ENCODE measurements at places on chromosomes 5 and 9. TPM values are rescaled to one million over a fixed set of nuclear protein-coding genes. Genes with fewer than 3 reads are reported as not detected.
A peak's percentile ranks its signal among the peaks of the same experiment; 100 is the strongest.

- no peak overlapping the region for H3K27ac ChIP-seq
- H3K36me3 ChIP-seq = no peaks in the 10 kb centered on the region
- H3K27me3 ChIP-seq = peaks cover 4% of the 10 kb centered on the region
- H3K4me3 ChIP-seq = peak overlapping the region; percentile 70
- DNase-seq = peak; percentile 45
- H3K4me1 ChIP-seq = peaks cover 10% of the 10 kb centered on the region
Measured at GRCh38 chr5:102670224-102670836, 84.8 kb upstream of the PAM start.

GRCh38 chr5:105167092-105167491, 1604.5 kb upstream of the NUDT12 start:
- no peak overlapping the region for H3K4me3 ChIP-seq
- no peak for DNase-seq
- no peak overlapping the region for H3K27ac ChIP-seq
- H3K4me1 ChIP-seq = no peaks in the 10 kb centered on the region
- H3K36me3 ChIP-seq = no peaks in the 10 kb centered on the region

PCDHB5 gene
- 72.2 TPM for total RNA-seq

GRCh38 chr9:3323714-3324113, 202.1 kb downstream of the RFX3 start:
- no peak for DNase-seq
- H3K27me3 ChIP-seq = no peaks in the 10 kb centered on the region
- no peaks in the 10 kb centered on the region for H3K36me3 ChIP-seq
- no peaks in the 10 kb centered on the region for H3K4me1 ChIP-seq

CEL gene
- 3.8 TPM for total RNA-seq

DNA sequence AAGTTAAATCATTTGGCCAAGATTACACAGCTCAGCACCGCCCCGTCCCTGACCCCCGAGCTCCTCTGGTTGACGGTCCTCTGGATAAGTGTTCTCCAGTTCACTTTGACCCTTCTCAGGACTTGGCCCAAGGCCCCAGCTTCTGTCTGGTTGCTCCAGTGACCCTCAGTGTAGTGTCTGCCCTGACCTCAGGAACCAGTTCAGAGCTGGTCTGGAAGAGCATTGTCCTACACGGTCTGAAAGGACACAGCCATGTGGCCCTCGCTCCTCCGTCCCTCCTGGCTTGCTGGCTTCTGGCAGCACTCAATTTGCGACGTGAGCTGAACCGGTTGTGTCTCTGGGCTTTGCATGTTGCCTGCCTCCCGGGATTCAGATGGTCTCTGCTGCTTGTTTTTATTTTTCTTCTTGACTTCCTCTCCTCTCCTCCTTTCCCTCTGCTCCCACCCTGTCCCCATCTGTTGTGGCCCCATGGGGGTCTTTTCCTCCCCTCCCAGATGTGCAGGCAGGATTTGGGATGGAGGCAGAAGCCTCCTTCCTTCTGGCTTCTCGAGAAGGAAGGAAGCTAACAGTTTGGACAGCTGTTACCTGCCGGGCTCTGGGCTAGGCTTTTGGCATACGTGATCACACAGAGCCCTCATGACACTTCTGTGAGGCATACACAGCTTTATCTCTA, 72.0 kb downstream of the PPARGC1B start:
- H3K27ac ChIP-seq = peak overlapping the region; percentile 93
- H3K27me3 ChIP-seq = peaks cover 18% of the 10 kb centered on the region
- no peaks in the 10 kb centered on the region for H3K36me3 ChIP-seq

ACOT12 gene
- not detected for total RNA-seq

- peaks cover 14% of the 10 kb centered on the region for H3K4me1 ChIP-seq
- no peak overlapping the region for H3K4me3 ChIP-seq
- peaks cover 4% of the 10 kb centered on the region for H3K27me3 ChIP-seq
- H3K36me3 ChIP-seq = no peaks in the 10 kb centered on the region
- no peak for DNase-seq
Measured at GRCh38 chr5:138668451-138669380, 84.5 kb upstream of the CTNNA1 start.

RHOBTB3 gene
- 39.0 TPM for total RNA-seq

DNA sequence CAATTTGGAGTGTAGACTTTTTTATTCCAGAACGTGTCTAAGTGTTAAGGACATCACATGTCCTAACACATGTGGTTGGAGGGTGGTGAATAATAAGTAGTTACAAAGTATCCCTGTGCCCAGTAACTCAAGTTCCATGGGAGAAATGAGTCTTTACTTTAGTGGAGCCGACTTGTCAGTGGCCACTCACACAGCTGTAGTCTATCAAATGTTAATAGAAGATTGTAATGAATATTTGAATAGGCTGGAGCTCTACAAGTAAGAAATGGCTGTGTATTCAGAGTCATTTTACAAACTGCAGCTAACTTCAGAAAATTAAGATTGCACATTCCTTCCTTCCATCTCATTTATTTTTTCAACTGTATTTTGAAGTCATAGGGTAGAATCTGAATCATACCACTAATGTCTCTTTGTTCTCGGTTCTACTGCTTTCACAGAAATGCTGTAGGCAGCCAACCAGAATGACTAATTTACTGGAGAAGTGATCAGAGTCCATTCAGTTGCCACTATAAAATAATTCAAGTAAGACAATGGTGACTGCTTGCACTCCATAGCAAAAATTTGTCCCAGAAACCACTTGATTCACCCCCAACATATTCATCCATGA, 394.8 kb downstream of the NR2F1-AS1 start:
- DNase-seq = no peak
- no peaks in the 10 kb centered on the region for H3K36me3 ChIP-seq
- no peak overlapping the region for H3K27ac ChIP-seq
- H3K27me3 ChIP-seq = no peaks in the 10 kb centered on the region
- H3K4me3 ChIP-seq = no peak overlapping the region

DNA sequence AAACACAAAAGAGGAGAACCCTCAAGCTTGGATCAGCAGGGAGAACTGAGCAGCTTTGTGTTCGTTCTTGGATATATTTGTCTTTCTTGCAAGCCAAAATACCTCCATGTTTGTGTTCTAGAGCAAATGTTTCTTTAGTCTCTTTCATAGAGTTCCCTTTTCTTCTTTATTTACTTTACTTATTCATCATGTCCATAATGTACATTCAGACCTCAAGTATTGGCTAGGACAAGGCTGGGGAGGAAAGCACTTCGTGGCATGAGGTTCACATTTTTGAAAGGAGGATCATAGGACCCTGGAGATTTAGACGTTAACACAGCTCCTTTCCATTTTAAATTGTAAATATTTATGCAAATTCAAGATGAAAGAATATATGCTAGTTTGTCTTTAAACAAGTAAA, 590.2 kb upstream of the MEF2C start:
- H3K36me3 ChIP-seq = no peaks in the 10 kb centered on the region
- peaks cover 3% of the 10 kb centered on the region for H3K27me3 ChIP-seq
- no peak overlapping the region for H3K4me3 ChIP-seq
- no peak for DNase-seq
- no peak overlapping the region for H3K27ac ChIP-seq
- no peaks in the 10 kb centered on the region for H3K4me1 ChIP-seq

IL5 gene
- total RNA-seq = not detected

CCDC152 gene
- total RNA-seq = 13.4 TPM

PDE6A gene
- not detected for total RNA-seq

GRCh38 chr9:129640871-129641749, 841 bp downstream of the ASB6 start:
- H3K36me3 ChIP-seq = no peaks in the 10 kb centered on the region
- peak overlapping the region; percentile 62 for H3K27ac ChIP-seq
- no peak for DNase-seq
- H3K4me1 ChIP-seq = peaks cover 4% of the 10 kb centered on the region
- H3K4me3 ChIP-seq = peak overlapping the region; percentile 93

DNA sequence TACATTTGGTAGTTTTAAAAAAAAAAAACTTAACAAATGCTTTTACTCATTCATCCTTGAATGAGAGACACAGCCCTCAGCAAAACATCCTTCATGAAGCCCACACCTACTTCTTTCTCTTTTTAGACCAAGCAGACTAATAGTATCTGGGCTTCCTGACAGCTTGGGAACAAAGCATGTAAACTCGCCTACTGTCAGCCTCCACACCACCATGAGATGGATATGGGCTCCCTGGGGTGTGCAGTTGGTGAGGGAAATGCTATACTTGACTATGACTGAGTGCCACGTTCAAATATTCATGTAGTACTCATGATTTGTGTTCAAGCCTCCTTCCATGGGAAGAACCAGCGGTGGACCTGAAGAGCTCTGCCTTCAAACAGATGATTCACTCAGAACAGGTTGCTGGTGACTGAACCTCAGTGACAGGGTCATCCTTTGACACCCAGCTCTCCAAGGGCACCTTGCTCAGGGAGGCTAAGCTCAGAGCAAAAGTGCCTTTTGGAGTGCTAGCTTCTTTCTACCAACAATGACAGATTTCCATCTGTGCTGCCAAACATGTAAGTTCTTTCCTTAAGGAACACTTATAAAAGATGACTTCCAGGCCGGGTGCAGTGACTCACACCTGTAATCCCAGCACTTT, 36.8 kb downstream of the SLC22A5 start:
- peaks cover under 1% of the 10 kb centered on the region for H3K4me1 ChIP-seq
- no peaks in the 10 kb centered on the region for H3K36me3 ChIP-seq
- H3K27ac ChIP-seq = no peak overlapping the region
- DNase-seq = no peak
- H3K27me3 ChIP-seq = peaks cover 1% of the 10 kb centered on the region

DNA sequence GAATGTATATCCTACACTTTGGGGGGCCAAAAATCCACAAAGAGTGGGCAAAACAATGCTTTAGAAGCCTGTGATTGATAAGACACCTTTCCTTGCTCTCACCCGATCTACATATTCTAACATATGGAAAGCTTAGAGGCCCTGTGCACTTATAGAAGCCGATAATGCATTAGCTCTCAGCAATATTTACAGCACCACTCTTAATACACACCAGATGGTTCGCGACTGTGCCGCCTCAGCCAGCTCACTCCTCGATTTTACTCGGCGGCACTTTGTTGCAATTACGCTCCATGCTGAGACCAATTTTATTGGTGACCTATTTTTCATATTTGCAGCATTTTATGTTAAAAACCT, 18.8 kb downstream of the NR2F1 start:
- H3K36me3 ChIP-seq = no peaks in the 10 kb centered on the region
- peaks cover 2% of the 10 kb centered on the region for H3K4me1 ChIP-seq
- H3K27me3 ChIP-seq = peaks cover 31% of the 10 kb centered on the region
- H3K27ac ChIP-seq = peak overlapping the region; percentile 44
- peak overlapping the region; percentile 53 for H3K4me3 ChIP-seq
- peak; percentile 39 for DNase-seq

DNA sequence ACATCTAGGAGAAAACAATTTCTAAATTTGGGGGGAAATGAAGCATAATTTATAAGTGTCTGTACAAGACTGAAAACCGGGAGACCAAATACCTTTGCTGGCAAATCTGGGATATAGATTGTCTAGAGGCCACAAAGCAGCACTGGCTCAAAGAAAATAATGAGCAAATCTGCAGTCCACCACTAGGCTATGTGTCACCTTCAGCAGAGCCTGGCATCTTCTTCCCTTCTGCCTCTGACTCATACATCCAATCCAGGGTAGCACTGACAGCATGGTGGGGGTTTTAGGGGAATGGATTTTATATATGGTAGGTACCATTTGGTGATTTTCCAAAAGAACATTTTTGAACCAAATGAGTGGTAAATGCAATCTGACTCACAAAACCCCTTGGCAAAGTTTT, 12.8 kb downstream of the FAM81B start:
- H3K4me1 ChIP-seq = peaks cover 24% of the 10 kb centered on the region
- no peak overlapping the region for H3K4me3 ChIP-seq
- H3K36me3 ChIP-seq = no peaks in the 10 kb centered on the region
- DNase-seq = no peak

NPR2 gene
- total RNA-seq = 357 TPM

SYK gene
- 10.7 TPM for total RNA-seq

- no peak overlapping the region for H3K4me3 ChIP-seq
- H3K4me1 ChIP-seq = peaks cover 16% of the 10 kb centered on the region
- DNase-seq = no peak
- no peaks in the 10 kb centered on the region for H3K36me3 ChIP-seq
Measured at GRCh38 chr9:37327553-37327952, 94.9 kb upstream of the GRHPR start.

DNA sequence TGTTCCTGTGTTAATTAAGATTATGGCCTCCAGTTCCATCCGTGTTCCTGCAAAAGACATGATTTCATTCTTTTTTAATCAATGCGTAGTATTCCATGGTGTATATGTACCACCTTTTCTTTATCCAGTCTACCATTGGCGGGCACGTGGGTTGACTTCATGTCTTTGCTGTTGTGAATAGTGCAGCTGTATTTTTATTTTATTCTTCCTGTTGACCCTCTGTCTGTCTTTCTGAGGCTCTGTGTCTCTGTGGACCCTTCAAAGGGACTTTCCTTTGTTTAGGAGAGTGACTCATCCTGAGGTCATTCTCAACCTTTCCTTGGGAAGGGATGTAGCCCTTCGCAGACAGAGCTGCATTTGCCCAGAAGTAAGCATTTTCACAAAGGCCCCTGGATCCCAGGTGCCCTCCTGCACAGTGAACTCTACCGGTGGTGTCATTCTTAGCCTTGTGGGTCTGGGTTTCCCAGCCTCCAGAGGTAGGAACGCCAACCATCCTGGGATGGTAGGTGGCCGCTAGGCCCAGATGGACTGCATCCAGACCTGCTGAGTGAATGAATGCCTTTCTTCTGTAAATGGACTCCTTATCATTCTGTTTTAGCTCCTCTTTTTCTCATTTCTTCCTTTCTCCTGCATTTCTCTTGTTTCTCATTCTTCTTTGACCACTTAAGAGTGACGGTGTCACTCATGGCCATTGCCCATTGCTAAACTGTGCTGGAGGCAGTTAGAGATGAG, 22.4 kb downstream of the TRIO start:
- peaks cover 13% of the 10 kb centered on the region for H3K36me3 ChIP-seq
- peaks cover 59% of the 10 kb centered on the region for H3K4me1 ChIP-seq
- H3K27ac ChIP-seq = peak overlapping the region; percentile 99

DNA sequence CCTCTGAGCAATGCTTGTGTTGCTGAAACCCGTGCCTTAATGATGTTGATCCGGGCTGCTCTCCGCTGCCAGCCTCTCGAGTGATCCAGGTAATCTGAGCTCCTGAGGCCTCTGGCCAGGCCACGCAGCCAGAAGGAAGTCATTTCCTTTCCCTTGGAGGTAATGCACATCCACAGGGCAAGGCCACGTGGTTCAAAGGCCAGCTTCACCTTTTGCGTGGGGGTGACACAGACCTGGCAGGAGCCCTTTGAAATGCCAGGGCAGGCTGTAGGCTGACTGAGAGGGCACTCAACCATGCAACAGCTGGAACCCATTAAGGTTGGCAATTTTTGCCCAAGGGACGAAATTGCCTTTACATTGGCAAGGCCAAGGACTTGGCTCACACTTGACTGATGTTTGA, 80.4 kb downstream of the LIX1 start:
- no peak overlapping the region for H3K4me3 ChIP-seq
- no peak for DNase-seq
- no peaks in the 10 kb centered on the region for H3K27me3 ChIP-seq
- H3K27ac ChIP-seq = no peak overlapping the region

- H3K27ac ChIP-seq = no peak overlapping the region
- no peaks in the 10 kb centered on the region for H3K36me3 ChIP-seq
- H3K27me3 ChIP-seq = no peaks in the 10 kb centered on the region
- H3K4me1 ChIP-seq = no peaks in the 10 kb centered on the region
Measured at GRCh38 chr5:147170603-147171002, 64.2 kb upstream of the STK32A start.

- peaks cover 15% of the 10 kb centered on the region for H3K4me1 ChIP-seq
- H3K36me3 ChIP-seq = peaks cover 8% of the 10 kb centered on the region
- no peak for DNase-seq
- no peaks in the 10 kb centered on the region for H3K27me3 ChIP-seq
- no peak overlapping the region for H3K27ac ChIP-seq
Measured at GRCh38 chr9:2297771-2298170, 282.6 kb downstream of the SMARCA2 start.

All from glutamatergic neuron (in vitro differentiated cells).